ENCODE measurements at places on chromosomes 5 and 9.
A peak's percentile ranks its signal among the peaks of the same experiment; 100 is the strongest.

DNA sequence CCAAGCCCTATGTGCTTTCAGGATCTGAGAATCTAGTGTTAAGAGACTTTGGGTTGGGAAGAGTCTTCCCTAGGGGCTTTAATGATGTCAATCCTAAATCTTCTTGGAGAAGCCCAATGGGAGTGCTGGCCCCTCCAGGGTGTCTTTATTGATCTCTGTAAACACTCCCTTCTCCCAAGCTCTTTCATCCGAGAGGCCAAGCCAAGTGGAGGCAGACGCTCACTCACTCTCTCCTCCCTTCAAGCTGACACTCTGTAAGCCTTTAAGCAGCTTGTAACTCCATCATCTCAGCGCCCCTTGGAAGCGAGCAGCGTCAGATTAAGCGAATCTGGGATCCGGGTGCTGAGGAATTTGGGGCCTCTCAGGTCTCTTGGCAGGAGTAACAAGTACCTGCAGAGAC lies 37.7 kb downstream of the SPARC start:
- DNase-seq: no peak

GRCh38 chr5:139650689-139651042 lies 2.5 kb downstream of the CXXC5 start:
- DNase-seq: no peak

DNA sequence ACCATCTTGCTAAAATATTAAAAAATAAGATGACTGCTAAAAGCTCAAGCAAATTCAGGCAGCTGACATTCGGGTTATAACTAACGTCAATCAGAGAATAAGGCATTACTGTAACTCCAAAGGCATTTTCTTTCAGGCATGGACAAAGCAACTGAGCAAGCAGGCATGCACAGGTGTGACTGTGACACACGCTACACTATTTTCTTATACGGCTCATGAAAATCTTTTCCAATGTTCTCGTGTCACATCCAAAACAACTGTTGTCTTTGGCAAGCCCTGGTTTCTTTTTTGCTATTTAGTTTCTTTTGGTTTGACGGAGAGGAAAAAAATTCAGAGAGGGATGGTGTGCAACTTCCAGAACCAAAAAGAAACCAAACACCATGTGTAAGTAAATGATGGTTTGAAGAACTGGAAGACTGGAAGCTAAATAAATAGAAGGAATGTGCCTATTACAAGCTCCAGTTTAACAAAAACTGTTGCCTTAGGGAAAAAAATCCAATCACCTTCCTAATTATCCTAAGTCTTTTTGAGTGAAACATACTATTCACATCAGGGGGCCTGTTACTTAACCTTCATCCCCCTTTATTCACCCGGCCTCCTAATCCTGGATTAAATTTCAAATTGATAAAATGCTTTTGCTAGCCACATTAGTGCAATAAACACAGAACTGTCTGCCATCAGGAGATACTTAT lies 277.6 kb downstream of the PSAT1 start:
- DNase-seq: peak; percentile 60

- DNase-seq: peak; percentile 62
Measured at GRCh38 chr9:22244139-22245011, 202.2 kb upstream of the DMRTA1 start.

DNA sequence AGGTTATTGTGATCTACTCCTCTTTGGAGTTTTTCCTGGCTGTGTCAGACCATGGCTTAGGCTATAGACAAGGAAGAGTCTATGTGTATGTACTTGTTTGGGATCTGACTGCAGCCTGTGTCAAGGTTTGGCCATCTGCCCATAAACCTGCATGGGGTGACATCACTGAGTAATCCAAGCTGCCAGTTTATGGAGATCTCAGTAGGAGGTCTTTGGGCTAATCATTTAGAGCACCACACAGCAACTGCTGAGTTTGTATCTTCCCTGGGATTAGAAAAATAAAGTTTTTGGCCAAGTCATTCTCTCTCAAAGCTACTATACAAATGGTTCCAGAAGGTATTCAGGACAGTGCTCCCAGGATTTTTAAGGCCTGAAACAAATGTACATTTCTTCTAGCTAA lies 65.5 kb upstream of the HSPB3 start:
- DNase-seq: peak; percentile 91

DNA sequence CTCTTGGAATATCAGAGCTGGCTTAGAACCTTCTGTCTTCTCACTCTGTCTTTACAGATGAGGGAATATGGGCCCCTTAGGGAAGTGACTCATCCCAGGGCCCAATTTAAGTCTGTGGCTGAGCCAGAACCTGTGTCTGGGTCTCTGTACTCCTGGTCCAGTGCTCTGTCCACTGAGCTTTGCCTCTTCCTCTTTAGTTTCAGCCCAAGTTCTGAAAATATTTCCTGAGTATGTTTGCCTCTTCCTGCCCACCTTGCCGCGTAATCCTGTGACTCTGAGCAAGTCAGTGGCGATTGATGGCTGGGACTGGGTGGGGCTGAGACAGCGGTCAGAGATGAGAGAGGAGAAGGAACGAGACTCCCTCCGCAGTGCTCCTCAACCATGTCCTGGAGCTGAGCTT lies 7.8 kb downstream of the IER5L start:
- peak; percentile 53 for DNase-seq

All from EH (cell line).